Hematopoietic multipotent progenitor cell treated with erythropoietin and hydrocortisone succinate and interleukin-3 and kit ligand, for 8 days (in vitro differentiated cells): ENCODE measurements at places on chromosomes 12 and 14.

DNA sequence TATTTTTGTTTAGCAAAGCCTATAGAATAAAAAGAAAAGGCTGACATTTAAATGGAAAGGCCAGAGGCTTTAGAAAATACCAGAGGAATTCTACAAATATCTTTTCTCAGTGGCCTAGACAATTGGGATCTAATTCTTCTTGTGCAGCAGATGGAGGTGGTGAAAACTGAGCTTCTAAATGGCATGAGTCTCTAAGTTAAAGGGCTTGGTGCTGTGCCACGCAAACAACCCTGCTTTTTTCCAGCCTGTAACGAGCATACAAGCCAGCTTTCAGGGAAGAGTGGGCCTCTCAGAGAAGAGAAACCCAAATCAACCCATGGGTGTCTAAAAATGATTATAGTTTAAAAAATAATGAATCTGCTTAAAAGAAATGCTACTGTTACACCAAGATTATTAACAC, 237.9 kb upstream of the NAV3 start:
- DNase-seq: no peak

DNA sequence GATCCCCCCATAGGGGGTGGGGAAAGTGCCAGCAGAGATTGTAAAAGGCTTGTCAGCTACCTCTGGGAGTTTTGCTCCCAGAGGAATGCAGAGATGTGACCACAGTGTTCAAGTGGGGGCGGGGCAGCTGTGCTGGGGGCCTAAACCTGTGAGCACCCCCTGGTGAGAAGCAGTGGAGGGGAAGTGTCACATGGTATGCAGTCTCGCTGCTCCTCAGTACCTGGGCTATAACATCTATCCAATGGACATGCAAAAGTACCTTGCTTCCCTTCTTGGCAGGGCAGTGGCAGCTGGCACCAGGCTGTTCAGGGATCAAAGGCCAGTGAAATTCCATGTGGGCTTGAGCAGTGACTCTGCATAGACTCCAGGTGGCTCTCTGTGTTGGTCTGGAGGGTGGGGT, 20.3 kb downstream of the OR4K2 start:
- no peak for DNase-seq

DNA sequence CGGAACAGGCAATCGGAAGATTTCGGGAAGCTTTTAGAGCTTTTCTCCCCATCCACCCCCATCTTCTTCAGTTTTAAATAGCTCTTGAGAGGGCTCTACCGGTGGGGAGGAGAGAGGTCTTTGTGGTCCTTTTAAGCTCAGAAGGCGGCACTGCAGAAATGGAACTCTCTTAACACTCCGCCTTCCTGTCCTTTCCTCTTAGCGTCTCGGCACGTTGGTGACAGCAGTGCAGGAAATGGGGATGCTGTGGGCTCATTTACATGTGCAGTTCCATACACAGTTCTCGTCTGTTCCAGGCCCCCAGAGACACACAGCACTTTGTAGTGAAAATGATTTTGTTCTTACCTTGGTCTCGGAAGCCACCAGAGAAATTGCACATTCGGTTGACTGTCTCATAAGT, 50.4 kb upstream of the RIN3 start:
- no peak for DNase-seq

DNA sequence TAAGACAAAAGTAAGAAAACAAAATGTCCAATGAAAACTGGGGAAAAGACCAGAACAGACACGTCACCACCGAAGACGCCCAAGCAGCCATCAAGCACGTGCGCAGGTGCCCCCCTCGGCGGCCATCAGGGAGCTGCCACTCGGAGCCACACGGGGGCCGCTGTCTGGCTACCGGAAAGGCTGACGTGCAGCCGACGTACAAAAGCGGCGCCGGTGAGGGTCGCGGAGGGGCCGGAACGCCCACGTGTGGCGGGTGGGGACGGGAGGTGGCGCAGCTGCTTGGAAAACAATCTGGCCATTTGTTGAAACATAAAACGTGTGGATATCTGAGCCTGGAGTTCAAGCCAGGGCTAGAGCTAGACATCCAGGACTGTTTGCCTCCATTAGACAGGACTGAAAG, 60.7 kb downstream of the GALNT9 start:
- no peak for DNase-seq

DNA sequence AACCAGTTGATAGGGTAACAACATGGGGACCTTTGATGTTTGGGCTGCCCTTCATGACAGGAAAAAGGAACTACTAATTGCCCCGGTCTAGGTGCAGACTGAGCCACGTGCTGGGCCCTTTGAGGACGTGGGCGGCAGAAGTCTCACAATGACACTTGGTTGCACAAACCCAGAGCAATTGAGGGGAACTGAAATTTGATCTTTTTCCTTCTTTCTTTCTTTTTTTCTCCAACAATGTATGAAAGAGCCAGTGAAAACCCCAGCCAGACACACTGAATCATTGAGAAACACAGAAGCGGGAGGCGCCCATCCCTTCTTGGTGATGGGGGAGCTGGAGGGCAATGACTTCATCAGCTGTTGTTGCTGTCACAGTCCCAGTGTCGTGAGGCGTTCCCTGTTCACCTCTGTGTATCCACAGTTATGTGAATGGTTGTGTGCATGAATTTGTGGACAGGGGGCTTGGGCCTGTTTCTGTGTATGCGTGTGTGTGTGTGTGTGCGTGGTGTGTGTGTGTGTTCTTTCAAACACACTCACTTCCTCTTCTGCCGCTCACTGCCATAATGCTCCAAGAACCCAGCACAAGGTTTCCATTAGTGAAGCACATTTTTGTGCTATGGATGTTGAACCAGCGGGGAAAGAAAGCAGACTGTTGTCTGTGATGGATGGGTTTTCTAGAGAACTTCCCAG, 137.5 kb upstream of the CCND2 start:
- DNase-seq: no peak

GRCh38 chr12:44021471-44021971, 185.6 kb downstream of the TMEM117 start:
- no peak for DNase-seq

- DNase-seq: peak; percentile 45
Measured at GRCh38 chr12:64218597-64218996, 3.5 kb downstream of the KICS2 start.

- DNase-seq: peak; percentile 5
Measured at GRCh38 chr12:85874031-85874461, at the start of gene NTS. Gene NTS, plus strand, starts transcription at chr12:85874295. Its CDS starts 109 bp downstream, at chr12:85874404.

- DNase-seq: no peak
Measured at GRCh38 chr12:65497660-65498059, 219.2 kb downstream of the MSRB3 start.

DNA sequence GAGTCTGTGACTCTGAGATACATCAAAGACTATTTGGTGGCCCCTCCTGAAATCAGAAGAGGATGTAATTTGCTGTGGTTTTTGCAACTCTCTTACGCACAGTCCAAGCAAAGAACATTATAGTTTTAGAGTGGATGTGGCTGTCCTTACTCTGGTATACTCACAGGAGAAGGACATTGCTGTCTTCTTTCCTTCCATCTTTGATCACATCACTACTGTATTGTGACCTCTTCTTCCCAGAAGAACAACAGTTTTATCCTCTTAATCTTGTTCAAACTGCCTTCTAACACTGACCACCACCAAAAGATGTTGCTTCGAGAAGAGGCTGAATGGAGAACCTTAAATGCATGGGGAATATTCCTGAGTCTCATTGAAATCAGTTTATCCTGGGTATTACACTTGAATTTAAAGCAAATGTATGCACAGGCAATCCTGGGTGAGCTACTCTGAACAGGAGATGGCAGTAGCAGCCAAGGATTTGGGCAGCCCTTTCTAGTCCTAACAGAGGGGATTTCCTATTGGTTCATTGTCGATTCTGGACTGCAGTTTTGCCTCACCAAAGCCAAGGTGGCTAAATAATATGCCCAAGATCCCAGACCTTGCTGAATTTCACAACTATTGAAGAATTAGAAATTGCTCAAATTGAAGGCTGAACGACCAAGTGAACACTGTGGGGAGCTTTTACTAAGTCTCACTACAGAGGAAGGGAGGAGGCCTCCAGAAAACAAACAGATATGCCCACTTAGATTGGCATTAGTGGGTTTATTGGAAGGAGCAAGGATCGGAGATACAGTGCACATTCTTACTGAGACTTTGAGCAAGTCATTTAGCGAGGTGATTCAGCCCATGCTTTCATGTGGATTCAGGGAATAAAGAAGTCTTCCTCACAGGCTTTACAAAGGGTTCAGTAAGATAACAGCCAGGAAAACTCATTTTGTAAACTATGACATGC, 282.8 kb downstream of the PAWR start:
- peak; percentile 32 for DNase-seq

GRCh38 chr12:7188562-7189397, 706 bp upstream of the PEX5 start:
- DNase-seq: peak; percentile 68

GRCh38 chr14:54786838-54787237, 115.8 kb downstream of the GCH1 start:
- DNase-seq: no peak
